SK-N-MC (cell line): ENCODE measurements at places on chromosomes 3 and 15.

- no peak for DNase-seq
These were observed 595.2 kb upstream of the TBL1XR1 start for GRCh38 chr3:177792311-177793030.

DNA sequence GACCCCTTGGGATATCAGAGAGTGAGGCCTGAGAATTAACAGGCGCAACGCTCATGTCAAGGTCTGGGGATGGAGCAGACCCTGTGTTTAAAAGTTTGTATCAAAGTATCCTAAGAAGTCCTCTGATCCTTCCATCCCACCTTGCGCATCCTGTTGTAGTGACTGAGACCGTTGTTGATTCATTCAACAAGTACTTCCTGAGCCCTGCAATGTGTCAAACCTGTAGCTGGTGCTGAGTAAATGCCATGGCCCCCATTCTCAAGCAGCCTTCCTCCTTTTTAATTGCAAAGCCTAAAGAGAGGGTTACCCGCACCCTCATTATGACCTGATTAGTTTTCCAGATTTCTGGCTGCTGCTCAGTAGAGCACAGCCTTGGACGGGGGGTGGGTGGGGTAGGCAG, 46.4 kb downstream of the RPLP1 start:
- DNase-seq = no peak

DNA sequence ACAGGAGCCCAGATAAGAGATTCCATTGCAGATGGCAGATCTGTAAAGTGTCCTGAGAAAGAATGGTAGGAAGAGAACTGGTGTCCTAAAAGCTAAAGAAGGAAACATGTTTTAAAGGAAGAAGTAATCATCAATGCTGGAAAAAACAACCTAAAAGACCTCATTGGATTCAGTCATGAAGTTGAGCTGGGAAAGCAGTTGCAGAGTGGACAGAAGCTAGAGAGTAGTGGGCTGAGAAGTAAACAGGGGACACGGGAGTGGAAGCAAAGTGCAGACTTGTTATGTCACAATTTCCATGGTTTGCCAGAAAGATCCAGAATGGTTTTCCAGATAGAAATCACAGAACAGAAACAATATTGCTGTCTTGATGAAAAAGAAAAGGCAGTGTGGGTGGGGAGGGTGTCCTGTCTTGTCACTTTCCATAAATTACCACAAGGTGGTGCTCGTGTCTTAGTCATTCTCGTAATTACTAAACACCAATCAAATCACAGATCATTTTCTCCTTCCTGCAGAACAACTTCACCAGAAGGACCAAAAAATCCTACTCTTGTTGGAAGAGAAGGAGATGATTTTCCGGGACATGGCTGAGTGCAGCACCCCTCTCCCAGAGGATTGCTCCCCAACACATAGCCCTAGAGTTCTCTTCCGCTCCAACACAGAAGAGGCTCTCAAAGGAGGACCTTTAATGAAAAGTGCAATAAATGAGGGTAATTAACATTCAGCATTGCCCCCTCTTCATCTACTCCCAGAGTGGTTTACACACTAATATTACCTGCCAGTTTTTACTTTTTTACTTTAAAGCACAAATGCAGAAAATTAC, 64.5 kb downstream of the KLHL25 start:
- DNase-seq = peak; percentile 51

DNA sequence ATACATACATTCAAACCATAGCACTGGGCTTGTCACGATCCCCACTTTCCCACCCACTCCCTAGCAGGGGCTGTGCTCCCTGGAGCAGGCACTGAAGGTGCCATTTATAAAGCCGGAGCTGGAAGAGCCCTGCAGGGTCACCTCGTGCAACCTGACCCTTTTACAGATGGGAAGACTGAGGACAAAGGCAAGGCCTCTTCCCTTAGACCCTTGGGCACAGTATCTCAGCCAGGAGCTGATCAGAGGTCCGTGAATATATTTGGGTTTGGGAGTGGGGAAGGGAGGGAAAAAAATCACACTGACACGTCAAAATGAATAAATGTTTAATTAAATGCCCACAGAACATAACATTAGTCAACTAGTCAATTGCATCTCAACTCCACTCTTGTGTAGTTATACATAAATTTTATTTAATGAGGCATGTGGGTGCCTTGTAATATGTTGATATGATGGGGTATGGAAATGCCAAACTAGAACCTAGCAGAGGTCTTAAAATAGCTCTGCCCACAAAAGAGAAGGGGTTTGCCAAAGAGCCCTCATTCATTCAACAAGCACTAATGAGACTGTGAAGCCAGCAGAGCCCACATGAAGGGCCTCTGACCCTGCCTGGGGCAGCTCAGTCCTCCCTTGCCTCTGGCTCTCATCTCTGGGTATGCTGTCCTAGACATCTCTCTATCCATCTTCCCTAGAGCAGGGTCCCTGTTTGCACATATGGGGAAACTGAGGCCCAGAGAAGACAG, 119.4 kb downstream of the NUP210 start:
- no peak for DNase-seq

DNA sequence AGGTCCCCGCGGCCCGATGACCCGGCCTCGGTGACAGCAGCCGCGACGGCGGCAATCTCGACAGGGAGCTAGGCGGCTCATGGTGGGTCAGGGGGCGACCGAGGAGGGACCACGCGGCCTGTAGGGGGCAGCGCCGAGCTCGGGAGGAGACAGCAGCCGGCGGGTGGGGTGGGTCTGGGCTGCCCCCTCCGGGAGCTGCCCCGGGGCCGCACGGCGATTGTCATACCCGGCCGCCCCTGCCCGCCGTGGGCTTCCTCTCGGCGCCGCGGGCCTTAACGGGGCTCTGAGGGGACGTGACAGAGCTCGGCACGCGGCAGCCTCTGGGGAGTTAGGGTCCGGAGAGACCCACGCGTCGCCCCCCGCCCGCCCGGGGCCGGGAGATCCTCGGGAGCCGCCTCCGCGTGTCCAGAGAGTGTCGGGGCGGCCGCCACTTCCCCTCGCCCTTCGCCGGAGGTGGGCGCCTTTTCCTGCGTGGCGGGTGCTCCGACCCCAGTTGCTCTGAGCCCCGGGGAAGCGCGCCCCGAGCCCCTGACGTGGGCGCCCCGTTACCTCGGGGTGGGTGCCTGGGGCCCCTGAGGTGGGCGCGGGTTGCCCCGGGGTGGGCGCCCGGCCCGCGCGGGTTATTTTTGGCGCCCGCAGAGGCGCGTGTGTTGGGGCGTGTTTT, 539 bp upstream of the PLCL2 start:
- DNase-seq = no peak

GRCh38 chr3:13037458-13038117, 35.6 kb downstream of the IQSEC1 start:
- DNase-seq = no peak

GRCh38 chr3:64063207-64063982, 40.1 kb upstream of the PSMD6 start:
- no peak for DNase-seq

DNA sequence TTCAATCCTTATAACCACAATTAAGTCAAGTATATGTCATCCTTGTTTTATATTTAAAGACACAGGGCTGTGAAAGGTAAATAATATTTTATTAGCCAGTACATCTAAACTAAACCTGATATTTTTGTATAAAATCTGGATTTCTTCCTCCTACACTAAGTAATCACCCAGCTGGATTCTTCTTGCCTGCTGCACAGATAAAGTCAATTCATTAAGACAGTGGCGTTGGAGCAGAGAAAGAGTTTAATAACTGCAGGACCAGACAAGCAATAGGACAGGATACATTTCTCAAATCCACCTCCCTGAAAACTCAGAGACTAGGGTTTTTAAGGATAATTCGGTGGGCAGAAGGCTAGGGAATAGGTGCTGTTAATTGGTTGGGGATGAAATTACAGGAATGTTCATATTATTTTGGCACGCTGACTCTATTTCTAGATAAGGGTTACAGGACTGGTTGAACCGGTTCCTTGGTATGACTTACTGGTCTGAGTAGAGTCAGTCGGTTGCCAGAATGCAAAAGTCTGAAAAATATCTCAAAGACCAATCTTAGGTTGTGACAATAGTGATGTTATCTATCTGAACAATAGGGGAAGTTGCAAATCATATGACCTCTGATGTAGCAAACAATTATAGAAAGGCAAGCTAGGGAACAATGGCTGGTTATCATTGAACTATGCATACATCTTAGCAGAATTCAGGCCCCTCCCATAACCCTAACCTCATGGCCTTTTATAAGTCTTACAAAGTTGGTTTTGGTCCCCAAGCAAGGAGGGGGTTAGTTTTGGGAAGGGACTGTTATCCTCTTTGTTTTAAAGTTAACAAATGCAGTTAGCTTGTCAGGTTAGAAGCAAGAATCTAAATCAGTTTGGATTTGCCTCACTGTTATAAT, 244.8 kb downstream of the ALCAM start:
- no peak for DNase-seq
